ENCODE measurements at places on chromosomes 12 and 14.

GRCh38 chr12:127675936-127676335 is 591.0 kb upstream of the TMEM132C start:
- DNase-seq: peak; percentile 8

GRCh38 chr14:61584331-61584741 is 111.0 kb upstream of the HIF1A start:
- no peak for DNase-seq

DNA sequence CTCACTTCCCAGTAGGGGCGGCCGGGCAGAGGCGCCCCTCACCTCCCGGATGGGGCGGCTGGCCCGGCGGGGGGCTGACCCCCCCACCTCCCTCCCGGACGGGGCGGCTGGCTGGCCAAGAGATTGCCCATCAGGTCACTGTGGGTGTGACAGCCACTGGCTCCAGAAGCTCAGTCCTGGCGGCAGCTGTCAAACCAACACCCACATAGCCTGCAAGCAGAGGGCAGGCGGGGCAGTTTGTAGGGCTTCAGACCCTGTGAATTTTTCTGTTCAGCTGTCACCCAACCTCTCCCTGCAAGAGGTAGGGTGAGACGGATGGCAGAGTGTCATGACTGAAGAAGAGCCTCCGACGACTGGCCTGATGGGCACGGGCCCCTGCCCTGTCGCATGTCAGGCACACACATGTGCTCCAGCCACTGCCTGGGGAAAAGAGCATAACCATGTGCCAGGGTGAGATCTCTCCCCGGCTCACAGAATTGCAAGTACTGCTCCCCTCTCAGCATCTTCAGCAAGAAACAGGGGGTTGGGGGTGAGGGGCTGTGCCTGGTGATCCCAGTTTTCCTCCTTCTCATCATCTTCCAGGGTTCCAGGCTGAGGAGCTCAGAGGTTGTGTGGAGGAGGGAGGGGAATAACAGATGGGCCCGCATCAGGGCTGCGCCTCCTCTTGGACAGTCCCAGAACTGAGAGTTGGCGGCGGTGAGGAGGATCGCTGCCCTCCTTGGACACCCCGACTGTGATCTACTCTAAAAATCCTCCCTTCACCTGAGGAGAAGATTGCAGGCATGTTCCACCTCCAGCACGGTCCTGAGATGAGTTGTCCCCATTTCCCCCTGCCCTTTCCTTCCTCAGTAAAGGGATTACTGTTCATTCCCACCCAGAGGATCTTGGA is 11.2 kb upstream of the PRPH start:
- DNase-seq: no peak

- no peak for DNase-seq
Measured at GRCh38 chr12:58860788-58861240, 59.5 kb downstream of the LRIG3 start.

DNA sequence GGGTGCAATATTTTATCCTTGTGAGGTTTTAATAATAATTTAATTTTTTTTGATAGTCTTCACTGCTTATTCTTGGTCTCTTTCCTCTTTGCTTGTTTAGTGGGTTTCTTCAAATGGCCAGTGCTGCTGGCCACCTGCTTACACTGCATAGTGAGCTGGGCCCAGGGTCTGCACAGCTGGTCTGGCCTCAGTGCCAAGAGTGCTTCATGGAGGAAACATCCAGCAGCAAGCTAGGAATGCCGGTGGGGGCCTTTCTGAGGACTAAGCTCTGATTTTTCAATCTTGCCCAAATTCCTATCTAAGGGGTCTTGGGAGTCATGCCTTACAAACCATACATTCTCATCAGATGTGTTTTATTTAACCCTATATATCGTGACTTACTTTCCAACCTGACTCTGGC is 13.3 kb upstream of the BDKRB2 start:
- no peak for DNase-seq

GRCh38 chr12:11158885-11159444 is 12.0 kb upstream of the SMIM10L1 start:
- DNase-seq: no peak
